Suprapubic skin (tissue), 4 donors: ENCODE measurements at places on chromosomes 2 and 18.

- no peaks in the 10 kb centered on the region for H3K36me3 ChIP-seq
- no peak for DNase-seq
- H3K27ac ChIP-seq = no peak overlapping the region
- H3K4me1 ChIP-seq = no peaks in the 10 kb centered on the region
Observed at GRCh38 chr2:83703598-83703997, 755.5 kb downstream of the SUCLG1 start.

- no peaks in the 10 kb centered on the region for H3K36me3 ChIP-seq
- no peak for DNase-seq
- H3K4me3 ChIP-seq = no peak overlapping the region
- no peak overlapping the region for H3K27ac ChIP-seq
Observed at GRCh38 chr18:70256184-70256583, 32.7 kb upstream of the SOCS6 start.

GRCh38 chr2:61338447-61338846 is 132.4 kb downstream of the USP34 start:
- no peaks in the 10 kb centered on the region for H3K4me1 ChIP-seq
- peaks cover 53% of the 10 kb centered on the region for H3K36me3 ChIP-seq
- no peak for DNase-seq
- H3K27me3 ChIP-seq = no peaks in the 10 kb centered on the region
- H3K4me3 ChIP-seq = no peak overlapping the region

DNA sequence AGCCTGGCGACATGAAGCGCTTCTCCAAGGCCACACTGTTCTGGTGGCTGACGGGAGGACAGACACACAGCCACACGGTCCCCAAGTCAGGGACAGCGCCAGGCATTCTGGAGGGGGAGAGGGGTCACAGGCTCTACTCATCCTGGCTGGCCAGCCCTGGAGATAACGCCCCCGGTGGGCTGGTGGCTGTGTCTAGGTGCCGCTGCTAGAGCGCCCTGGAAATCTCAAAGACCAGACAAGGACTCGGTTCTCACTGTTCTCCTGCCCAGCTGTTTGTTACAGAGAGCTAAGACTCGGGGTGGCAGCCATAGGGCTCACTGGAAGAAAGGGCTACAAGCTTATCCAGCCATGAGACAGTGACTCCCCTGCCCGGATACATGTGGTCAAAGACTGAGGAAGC is 72.0 kb downstream of the KCNF1 start:
- no peak for DNase-seq
- H3K4me3 ChIP-seq = peak overlapping the region; percentile 14
- H3K4me1 ChIP-seq = peaks cover 7% of the 10 kb centered on the region
- H3K36me3 ChIP-seq = no peaks in the 10 kb centered on the region
- H3K27me3 ChIP-seq = peaks cover 5% of the 10 kb centered on the region
- no peak overlapping the region for H3K27ac ChIP-seq

GRCh38 chr2:52128081-52128480 is 1096.1 kb upstream of the NRXN1 start:
- no peaks in the 10 kb centered on the region for H3K27me3 ChIP-seq
- no peak overlapping the region for H3K27ac ChIP-seq
- DNase-seq = no peak
- H3K36me3 ChIP-seq = no peaks in the 10 kb centered on the region

DNA sequence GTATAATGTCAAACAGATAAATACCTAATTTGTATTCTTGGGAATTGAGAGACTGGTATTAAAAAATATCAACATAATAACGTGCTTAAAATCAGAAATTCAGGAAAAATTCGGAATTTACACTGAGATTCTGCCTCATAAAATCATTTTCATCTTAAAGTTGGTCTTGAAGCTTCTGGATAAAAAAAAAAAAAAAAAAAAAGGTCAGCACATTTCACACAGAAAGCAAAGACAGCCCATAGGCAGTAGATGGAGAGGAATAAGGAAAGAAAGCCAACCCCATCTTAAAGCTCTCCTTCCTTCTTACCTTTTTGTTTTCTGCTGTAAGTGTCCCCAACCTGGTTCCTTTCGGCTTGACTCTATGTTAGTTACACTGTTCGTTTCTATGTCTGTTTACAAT is 41.5 kb upstream of the ALK start:
- peaks cover 24% of the 10 kb centered on the region for H3K27me3 ChIP-seq
- no peaks in the 10 kb centered on the region for H3K36me3 ChIP-seq

DNA sequence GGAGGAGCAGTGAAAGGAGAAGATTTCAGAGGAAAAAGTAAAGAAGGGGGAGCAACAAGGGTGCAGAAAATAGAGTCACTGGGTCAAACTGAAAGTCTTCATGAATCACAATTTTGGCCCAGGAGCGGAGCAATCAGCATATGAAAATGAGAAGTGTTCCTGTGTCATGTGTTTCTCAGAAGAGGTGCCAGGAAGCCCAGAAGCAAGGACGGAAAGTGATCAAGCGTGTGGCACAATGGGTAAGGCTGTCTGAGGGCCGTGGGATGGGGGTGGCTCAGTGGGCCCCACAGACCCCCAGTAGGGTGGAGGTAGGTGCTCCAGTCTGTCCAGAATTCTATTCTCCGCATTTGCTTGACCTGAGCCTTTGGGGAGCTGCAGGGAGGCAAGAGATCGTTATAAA is 44.2 kb downstream of the SP140 start:
- DNase-seq = no peak
- no peak overlapping the region for H3K4me3 ChIP-seq
- no peaks in the 10 kb centered on the region for H3K27me3 ChIP-seq
- no peaks in the 10 kb centered on the region for H3K36me3 ChIP-seq
- no peak overlapping the region for H3K27ac ChIP-seq
- H3K4me1 ChIP-seq = no peaks in the 10 kb centered on the region

- no peak for DNase-seq
- H3K4me3 ChIP-seq = no peak overlapping the region
- no peaks in the 10 kb centered on the region for H3K36me3 ChIP-seq
- H3K27ac ChIP-seq = no peak overlapping the region
- H3K4me1 ChIP-seq = no peaks in the 10 kb centered on the region
Observed at GRCh38 chr2:38486213-38487026, 109.3 kb upstream of the ATL2 start.
